NCI-H2171 treated with DMSO at 0.1 percent for 48 hours (cell line): ENCODE measurements at places on chromosomes 1 and 21.

- peak; percentile 33 for DNase-seq
These were observed 122.3 kb upstream of the BACE2 start for GRCh38 chr21:41045534-41046268.

GRCh38 chr1:232988572-232989040 is 38.2 kb downstream of the NTPCR start:
- DNase-seq: peak; percentile 88

- no peak for DNase-seq
These were observed 72.0 kb downstream of the UMODL1 start for GRCh38 chr21:42143111-42143510.

GRCh38 chr1:41498804-41499203 is 14.3 kb upstream of the EDN2 start:
- no peak for DNase-seq

- no peak for DNase-seq
These were observed 15.9 kb upstream of the PRDM15 start for GRCh38 chr21:41894922-41895557.

GRCh38 chr1:86507935-86508582 is 38.8 kb upstream of the CLCA4 start:
- DNase-seq: peak; percentile 11

DNA sequence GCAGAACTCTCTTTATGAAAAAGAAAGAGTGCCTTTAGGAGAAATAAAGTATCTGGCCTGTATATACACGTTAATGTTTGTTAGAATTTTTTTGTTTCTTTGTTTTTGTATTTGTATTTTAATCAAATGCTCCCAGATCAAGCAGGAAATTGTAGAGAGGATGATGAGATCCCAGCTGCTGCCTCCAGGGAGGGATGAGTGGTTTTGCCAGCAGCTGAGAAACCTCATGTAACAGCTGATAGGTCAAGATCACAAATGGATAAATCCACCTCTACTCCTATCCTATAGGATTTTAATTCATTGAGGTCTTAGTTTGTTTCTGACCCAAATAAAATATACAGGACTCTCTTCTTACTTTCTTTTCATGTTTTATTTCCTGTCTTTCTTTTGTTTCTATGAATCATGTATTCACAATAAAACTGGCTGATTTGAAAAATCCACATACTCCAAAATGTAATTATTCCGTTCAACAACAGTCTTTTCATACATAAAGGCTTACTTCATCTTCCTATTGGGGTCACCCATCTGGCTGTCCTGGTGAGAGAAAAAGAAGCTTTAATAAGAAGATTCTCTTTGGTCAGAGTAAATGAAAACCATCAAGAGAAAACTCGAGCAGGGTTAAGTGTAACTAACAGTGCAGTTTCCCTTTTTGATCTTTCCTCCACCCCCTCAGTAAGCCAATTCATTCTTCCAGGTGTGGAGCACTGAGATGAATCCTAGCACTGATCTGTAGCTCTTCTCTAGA is 129.3 kb upstream of the PLPPR5 start:
- no peak for DNase-seq

DNA sequence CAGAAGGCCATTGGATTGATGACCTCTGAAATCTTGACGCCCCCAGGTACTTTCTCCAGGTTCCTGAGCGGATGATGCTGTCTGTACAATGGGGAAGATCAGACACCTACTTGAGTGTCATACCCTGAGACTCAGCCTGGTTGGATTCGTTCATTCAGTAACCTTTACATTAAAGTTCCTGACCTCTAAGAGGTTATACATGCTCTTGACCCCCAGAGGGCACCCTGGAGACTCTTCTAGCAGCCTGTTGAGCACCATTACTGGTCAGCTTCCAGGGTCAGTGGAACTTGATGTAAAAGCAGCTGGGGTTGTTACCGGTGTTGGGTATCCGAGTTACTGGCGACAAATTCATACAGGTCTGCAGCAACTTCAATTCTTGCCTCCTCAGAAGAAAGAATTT is 114.3 kb upstream of the ZNF678 start:
- DNase-seq: peak; percentile 15

- DNase-seq: no peak
These were observed 36.1 kb upstream of the PADI2 start for GRCh38 chr1:17155257-17155920.
